ENCODE measurements at places on chromosomes 2 and 18.
A peak's percentile ranks its signal among the peaks of the same experiment; 100 is the strongest.

GRCh38 chr18:56052202-56052601 lies 464.2 kb upstream of the TCF4 start:
- DNase-seq: no peak

DNA sequence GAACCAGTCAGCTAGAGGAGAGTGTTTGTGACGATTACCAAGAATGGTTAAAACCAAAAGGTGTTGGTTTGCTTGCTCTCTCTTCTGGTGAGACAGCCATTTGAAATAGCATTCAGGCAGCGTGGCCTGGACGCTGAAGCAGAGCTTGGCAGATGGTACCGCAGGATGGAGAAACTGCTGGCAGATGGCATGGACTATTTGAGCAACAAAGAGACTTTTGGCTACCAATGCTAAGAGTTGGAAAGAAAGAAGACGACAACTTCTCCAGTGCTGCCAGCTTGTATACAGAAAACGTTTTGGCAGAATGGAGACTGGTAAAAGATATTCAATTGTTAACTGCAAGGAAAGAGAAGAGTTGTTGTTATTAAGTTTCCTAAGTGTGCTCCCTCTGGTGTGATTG lies 315.0 kb downstream of the PARD3B start:
- no peak for DNase-seq

GRCh38 chr2:101625387-101625786 lies 72.1 kb upstream of the MAP4K4 start:
- DNase-seq: no peak

DNA sequence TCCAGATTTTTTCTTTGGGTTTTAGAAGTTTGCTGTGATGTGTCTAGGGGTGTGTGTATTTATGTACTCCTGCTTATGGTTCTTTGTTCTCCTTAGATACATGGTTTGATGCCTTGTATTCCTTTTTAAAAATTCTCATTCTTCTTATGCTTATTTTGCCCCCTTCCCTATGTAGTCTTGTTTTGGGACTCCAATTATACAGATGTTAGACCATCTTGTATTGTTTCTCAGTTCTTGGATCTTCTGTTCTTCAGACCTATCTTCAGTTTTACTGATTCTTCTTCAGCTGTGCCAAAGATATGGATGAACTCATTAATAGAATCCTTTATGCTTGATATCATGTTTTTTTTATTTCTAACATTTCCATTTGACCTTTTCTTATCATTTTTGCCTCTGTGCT lies 14.2 kb upstream of the MSL3B start:
- DNase-seq: no peak

DNA sequence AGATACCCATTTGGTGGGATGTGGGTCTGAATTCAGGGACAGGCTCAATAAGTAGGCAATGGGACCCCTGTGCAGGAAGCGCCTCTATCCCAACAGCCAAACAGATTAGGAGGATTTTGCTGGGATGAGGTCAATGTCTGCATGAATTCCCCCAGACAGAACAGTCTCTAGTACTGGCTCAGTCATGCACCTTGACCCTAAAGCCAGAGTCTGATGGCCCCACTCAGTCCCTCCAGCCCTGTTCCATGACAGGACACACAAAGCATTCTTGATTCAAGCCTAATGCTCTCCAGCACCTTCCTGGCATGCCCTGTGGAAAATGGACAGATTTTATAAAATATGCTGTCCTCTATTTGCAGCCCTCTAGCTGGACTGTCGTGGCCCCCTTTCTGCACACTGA lies 49.8 kb upstream of the RAB6D start:
- no peak for DNase-seq

- no peak for DNase-seq
Measured at GRCh38 chr2:192026059-192026824, 168.5 kb downstream of the TMEFF2 start.

GRCh38 chr2:136129601-136130000 lies 11.7 kb upstream of the CXCR4 start:
- DNase-seq: no peak

DNA sequence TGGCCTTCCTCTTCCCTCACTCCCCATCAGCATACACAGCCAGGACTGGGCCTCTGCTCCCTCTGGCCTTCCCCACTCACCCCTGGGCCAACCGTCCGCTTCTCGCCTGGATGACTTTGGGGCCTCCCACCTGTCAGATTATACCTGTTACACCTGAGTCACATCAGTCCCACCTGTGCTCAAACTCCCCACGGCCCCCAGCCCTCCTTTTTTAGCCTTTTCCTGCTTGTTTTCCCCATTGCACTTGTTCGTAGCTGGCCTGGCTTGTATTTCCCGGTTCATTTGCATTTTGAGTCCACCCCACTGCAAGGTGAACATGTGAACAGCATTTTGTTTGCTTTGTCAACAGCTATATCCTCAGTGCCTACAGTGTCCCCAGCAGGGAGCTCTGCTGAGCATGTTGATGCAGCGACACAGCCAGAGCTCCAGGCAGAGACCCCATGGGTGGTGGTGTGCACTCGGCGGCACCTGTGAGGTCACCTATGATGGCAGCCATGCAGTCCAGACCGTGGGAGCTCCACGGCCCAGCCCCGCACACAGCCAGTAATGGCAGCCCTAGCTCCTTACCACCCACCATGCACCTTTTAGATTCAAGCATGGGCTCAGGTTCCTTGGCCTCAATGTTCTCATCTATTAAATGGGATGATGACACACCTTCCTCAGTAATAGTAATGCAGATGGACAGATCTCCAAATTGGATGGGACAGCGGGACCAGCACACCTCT lies 276.4 kb upstream of the HS6ST1 start:
- DNase-seq: peak; percentile 46

DNA sequence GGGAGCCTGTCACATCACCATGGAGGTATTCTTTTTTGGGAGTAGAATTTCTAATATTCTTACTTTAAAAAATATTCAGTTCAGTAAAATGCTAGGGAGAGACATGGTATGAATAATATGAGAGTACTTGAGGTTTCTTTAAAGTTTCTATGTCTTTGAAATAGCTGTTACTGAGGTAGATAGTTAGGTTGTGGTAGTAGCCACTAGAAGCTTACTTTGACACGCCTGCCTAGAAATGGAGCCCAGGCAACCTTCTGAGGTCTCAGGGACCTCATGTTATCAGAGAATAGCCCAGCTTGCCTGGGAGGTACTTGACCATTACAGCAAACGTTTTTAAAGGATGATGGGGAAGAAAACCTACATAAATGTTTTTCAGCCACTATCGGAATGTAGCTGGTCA lies 131.2 kb downstream of the AGPS start:
- DNase-seq: no peak

- no peak for DNase-seq
Measured at GRCh38 chr2:23649819-23650218, 264.8 kb downstream of the KLHL29 start.

GRCh38 chr18:76660571-76661192 lies 161.7 kb upstream of the ZNF236 start:
- no peak for DNase-seq

- no peak for DNase-seq
Measured at GRCh38 chr2:172763079-172763478, 27.4 kb downstream of the RAPGEF4 start.

DNA sequence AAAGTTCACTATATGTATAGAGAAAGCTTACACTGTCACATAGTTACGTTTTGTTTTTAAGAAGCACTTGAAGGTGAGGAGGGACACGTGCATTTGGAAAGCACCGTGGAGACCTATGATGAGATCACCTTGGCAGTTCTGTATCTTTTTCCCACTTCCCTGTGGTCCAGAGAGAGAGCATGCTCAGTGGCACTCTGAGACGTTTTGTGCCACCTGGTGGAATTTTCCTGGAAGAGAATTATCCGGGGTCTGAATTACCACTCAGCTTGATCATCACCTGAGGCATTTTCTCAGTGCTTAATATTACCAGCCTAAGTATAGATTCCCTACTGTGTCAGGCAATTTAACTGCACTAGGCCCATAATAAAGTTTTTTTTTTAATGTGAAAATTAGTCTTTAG lies 469.4 kb upstream of the SMIM21 start:
- peak; percentile 31 for DNase-seq

DNA sequence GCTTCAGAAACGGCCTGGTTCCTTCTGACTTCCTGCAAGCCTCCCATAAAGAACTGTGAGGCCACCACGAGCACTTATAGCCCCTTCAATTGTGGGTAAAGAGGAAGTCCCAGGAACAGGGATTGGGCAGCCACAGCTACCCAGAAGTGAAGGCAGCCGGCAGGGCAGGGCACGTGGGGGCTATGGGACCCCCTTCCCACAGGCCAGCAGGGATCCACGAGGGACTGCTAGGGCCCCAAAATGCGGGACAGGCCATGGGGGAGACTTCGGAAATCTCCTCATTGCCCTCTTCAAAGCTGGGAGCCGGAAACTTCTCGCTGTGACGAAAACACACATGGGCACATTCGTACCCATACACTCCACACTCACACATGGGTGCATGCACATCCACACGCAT lies 196.1 kb upstream of the SALL3 start:
- no peak for DNase-seq

DNA sequence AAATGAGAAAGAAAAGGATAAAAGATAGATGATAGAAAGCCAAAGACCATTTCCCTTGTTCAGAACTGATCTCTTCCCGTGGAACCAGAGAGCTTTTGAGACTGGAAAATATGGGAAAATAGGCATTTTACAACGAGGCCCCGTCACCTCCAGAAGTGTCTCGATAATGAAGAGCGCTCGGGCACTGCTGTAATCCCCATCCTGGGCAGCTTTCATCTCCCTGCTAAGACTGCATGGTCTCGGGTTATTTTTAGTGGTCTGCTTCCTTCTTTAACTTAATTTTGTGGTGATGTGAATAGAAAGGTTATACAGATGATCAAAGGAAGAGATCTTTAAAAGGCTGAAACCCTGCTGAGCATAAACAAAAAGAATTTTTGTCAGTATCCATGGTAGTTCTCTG lies 176.6 kb downstream of the METTL4 start:
- DNase-seq: no peak
